ENCODE measurements at places on chromosomes 2 and 18.

DNA sequence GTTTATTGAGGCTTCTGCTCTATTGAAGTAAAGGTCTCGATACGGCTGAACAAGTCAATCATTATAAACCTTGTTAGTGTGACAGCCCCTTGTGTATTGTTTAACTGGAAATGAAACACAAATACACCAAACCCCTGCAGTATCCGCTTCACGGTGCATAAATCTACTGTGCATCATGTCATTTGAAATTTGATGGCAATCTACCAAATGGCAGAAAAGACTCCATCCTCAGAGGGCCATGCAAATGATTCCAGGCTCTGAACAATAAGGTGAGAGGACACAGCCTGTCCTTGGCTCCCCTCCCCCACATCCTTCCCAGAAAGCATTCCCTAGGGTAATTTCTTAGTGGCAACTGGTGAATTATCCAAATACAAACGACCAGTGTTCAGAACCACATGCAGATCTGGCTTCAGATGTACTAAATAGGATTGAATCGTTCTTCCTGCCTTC, 80.6 kb downstream of the ADCYAP1 start:
- peak; percentile 93 for DNase-seq

GRCh38 chr18:34921811-34922385, 119.3 kb upstream of the MAPRE2 start:
- DNase-seq = no peak

DNA sequence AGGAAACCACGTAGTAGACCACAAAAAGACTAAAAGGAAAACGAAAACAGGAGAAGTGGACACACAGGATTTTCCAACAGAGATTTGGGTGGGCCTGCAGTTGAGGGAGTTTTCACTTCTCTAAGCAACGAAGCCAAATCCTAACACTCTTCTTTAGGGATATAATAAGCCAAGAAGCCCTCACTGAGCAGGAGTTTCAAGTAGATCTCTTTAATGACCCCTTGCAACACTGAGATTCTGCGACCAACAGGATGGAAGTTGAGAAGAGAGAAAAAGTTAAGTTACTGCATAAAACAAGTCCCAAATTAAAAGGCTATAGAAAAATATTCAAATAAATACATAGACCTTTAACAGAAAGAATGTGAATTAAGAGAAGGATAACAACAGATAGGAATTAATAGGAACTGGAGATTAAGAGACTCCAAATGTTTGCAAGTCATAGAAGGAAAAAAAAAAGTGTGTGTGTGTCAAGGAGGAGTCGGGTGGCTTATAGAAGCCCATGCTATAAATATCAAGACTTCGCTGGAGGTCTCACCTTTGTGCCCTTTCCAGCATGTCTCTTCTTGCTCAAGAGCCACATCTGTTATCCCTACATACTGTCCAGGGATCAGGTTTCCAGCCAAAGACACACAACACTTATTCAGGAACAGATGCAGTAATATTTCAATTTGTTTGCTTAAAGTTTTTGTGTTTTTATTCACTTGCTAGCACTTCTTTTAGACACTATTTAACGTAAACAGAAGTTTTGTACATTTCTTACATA, 69.4 kb upstream of the ARHGAP28 start:
- no peak for DNase-seq

GRCh38 chr2:235591231-235591730, 97.4 kb downstream of the AGAP1 start:
- no peak for DNase-seq

DNA sequence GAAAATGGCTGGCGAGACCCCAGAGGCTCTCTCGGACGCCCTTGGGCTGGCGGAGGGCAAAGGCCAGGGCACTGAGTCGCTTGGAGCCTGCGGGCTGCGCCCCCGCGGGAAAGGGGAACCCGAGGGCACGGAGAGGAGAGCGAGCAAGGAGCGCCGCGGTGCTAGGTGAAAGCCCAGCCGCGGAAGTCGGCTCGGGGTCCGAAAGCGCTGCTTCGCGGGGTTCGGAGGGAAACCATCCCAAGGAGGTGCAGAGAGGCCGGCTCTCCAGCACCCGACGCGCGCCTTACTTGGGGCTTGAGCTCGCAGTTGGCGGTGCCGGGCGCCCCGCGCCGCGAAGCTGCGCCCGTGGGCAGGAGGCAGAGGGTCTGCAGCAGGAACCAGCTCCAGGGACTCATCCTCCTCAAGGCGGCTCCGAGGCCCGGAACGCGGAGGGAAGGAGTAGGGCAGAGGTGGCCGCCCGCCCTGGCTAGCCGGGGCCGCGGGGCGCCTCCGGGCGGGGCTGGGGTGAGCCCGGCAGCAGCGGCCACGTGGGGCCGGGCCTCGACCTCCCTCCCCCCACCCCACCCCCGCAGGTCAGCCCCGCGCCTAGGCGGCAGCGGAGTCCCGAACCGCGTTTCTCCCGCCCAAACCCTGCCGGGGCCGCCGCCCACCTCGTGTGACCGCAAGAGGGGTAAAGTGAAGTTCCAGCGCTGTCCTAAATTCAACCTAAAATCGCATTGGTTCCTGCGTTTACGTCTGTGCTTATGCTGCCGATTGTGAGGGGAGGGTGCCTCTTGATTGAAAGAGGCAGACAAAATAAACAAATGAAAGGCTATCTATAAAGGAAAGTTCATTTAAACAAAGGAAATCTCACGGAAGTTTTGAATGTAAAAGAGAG, at the start of gene TRABD2A:
TSS of gene TRABD2A (minus strand) at position 440 of the 877 bp plus-strand sequence. CDS start at position 395, 45 bp downstream.
- no peak for DNase-seq

- DNase-seq = no peak
These were observed 244.1 kb downstream of the LPIN1 start for GRCh38 chr2:11990576-11990975.

DNA sequence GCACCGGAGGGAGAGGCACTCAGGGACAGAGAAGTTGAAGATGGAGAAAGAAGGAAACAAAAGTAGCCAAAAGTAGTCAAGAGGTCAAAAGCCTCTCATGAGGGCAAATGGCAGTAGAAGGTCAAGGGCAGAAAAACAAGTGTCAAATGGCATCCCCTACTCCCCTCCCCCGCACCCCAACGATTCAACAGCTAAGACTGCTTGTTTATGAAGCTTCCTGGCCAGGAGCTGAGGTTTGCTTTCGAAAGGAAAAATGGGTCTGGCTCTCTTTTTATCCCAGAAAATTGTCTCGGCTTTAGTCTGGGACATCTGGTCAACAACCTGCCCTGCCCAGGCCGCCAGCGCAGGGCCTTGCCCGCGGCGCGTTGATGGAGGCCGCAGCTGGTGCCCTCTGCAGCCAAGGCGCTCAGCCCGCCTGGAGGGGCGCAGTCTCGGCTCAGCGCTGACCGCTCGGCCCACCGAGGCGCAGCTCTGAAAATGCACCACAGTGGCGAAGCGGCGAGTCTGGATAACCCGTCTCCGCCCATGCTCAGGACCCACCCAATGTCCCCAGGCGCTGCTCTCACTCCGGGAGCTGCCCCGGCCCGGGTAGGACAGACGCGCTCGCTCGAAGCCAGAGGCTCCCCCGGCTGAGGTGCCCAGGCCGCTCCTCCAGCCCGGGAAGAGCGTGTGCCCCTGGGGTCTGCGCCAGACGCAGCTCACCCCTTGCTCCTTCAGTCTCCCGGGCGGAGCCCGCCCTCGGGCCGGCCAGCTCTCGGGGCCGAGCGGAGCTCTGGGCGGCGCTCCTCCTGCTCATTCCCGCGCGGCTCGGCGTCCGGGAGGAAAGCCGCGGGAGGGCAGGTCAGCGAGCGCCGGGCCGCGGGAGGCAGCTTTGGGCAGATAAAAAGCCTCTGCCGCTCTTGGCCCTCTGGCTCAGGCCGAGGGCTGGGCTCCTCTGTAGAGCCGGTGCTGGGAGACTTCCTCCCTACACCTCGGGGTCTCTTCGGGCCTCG, 1.8 kb upstream of the TBR1 start:
- DNase-seq = no peak

DNA sequence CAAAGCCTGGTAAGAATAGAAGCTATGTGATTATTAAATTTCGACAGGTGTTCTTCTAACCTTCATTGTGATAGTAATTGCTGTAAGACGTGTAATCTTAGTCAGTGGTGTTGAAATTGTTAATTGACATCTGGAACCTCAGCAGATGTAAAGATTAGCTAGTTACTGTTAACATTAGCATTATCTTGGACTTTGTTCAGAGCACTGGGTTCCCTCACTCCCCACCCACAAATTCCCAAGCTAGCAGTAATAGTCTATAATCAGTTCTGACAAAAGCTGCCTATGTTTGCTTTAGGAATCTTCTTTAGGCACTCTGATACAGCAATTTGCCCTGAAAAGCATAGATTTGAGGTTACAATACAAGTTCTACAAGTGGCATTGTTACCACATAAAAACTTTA, 233.7 kb downstream of the EN1 start:
- no peak for DNase-seq

GRCh38 chr2:183207110-183207509, 82.9 kb downstream of the NUP35 start:
- no peak for DNase-seq

DNA sequence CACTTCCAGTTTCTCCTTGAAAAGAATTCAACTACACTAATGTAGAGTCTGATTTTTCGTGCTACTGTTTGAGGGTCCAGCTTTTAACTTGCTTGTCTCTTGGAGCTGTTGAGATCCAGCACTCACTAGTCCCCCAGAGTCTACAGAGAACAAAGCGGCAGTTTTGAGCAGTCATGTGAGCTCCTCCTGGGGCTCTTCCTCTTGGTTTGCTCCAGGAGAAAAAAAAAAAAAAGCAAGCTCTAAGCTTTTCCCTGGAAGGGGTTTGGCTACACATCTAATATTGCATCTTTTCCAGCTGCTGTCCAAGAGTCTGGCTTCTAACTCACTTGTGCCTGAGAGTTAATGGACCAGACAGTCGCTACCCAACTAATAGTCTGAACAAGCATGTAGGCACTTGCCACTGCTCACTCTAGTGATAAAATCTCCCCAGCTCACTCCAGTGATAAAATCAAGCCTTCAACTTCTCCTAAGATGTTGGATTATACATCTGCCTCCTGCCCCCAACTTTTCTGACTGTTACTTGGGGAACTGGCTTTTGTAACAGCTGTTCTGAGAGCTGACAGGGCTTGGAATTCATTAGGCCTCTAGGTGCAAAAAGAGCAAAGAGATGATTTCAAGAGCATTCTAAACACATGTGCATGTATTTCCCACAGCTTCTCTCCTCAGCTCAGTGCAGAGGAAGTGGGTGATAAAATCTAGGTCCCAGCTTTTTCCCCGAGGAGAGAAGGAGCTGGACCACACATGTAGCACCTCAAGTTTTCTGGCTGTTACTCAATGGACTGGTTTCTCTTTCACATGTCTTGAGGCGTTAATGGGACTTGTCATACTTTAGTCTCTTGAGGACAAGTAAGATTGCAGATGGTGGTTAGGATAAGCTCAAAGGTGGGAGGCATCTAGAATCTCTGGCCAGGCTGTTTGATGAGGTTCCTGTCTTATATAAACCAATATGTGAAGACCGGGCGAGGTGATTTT, 750.5 kb downstream of the LRP1B start:
- peak; percentile 60 for DNase-seq

DNA sequence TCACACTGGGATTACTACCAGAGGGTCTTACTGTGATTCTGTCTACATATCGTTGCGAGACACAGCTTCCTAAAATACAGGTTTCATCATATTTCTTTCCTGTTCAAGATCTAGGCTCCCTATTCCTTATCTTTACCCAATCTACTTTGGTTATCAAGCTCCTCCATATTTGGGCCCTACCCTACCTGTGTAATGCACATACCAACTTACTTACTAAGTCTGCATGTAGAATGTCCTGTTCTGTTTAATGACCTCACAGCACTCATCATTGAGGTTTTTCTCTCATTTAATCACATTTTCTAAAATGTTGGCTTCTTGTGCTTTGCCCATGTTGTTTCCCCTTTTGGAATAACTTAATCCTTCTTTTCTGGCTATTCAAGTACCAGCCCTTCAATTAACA, 551.1 kb downstream of the ZEB2 start:
- no peak for DNase-seq

DNA sequence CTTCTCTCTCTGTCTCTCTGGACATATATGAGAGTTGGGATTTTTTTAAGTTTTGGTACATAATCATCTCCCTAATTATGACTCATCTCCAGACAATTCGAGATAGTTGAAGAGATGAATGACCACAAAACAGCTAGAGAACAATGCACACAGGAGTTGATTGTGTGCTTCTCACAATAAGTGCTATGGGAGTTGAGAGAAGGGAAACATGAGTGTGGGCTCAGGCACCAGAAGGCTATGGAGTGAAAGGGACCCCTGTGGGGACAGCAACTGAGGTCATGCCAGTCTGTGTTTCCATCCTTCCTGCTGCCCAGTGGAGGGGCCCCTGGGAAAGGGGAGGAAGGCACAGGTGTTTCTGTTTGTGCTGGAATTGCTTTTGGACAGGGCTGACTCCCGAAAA, 6.5 kb upstream of the YWHAQ start:
- DNase-seq = no peak

DNA sequence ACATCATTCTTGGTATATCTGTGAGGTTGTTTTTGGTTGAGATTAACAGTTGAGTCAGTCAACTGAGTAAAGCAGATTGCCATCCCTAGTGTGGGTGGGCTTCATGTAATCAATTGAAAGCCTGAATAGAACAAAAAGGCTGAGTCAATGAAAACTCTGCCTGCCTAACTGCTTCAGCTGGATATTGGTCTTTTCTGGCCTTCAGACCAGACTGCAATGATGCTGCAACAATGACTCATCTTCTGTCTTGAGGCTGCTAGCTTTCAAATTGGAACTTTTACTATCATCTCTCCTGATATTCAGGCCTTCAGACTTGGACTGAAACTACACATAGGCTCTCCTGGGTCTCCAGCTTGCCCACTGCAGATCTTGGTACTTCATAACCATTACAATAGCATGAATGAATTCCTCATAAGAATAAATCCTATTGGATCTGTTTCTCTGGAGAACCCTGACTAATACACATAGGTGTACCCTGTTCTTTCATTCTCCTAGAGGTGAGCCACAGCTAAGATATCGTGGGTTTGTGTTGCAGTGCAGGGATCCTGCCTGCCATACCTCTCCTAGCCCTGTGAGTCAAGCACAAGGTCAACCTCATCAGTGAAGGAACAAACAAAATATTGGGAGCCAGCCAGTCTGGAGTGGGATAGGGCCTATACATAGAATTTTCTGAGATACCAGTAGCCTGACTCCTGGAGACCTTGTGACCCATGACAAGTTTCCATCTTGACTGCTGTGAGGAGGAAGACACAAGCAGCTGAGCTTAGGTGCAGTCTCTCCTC, 473.8 kb downstream of the DCC start:
- DNase-seq = no peak

DNA sequence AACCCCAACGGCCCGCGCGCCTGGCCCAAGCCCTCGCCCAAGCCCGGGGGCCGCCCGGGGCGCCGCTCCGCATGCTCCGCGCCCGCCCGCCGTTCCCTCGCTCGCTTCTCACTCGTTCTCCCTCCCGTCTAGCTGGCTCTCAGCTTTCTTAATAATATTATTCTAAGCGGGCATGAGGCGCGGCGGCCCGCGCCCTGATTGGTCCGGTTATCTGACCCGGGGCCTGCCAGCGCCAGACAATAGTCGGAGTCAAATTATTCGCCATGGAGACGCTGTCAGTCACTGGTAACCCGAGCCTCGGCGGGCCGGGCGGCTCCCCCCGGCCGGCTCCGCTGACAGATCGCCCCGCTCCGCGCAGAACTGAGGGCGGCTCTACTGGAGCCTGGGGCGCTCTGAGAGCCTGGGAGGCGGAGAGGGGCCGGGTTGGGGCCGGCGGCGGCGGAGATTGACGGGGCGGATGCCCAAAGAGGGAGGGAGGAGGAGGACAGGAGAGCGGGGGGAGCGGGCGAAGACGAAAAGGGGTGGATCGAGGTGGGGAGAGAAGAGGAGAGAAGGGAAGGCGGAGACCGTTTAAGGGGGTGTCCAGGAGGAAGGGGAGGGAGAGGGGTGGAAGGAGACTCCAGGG, at the start of gene SIX2:
TSS of gene SIX2 (minus strand) at position 150 of the 625 bp plus-strand sequence. CDS start 342 bp downstream, outside the sequence.
- peak; percentile 95 for DNase-seq

GRCh38 chr2:28052691-28053090, 162.2 kb downstream of the BABAM2 start:
- no peak for DNase-seq

- DNase-seq = no peak
These were observed 46.5 kb downstream of the RALBP1 start for GRCh38 chr18:9521770-9522169.
